ENCODE measurements at places on chromosomes 2 and 18.

DNA sequence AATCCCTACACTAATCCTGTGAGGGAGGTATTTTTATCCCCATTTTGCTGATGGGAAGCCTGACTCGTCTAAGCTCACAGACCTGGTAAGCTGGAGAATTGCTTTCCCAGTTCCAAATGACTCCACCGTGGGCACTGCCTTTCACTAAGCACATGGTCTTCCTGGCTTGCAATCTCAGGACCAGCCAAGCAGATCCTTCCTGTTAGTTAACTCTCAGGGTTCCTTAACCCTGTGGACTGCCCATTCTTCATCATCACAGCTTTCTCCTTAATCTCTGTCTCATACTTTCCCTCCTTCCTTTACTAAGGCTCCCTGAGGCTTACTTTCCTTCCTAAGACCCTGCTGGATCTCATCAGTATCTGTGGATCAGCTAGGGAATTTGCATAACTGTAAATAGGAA, 122.2 kb upstream of the ZEB2 start:
- no peak for DNase-seq

DNA sequence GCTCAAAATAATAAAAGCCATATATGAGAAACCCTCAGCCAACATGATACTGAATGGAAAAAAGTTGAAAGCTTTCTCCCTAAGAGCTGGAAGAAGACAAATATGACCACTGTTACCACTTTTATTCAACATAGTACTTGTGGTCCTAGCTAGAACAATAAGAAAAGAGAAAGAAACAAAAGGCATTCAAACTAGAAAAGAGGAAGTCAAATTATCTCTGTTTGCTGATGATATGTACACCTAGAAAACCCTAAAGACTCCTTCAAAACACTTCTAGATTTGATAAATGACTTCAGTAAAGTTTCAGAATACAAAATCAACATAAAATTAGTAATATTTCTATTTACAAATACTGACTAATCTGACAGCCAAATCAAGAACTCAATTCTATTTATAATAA, 328.8 kb upstream of the GCFC2 start:
- DNase-seq: no peak

GRCh38 chr2:129242269-129242668, 737.2 kb upstream of the RAB6C start:
- DNase-seq: no peak

GRCh38 chr2:195151711-195152110, 505.3 kb upstream of the SLC39A10 start:
- DNase-seq: no peak

DNA sequence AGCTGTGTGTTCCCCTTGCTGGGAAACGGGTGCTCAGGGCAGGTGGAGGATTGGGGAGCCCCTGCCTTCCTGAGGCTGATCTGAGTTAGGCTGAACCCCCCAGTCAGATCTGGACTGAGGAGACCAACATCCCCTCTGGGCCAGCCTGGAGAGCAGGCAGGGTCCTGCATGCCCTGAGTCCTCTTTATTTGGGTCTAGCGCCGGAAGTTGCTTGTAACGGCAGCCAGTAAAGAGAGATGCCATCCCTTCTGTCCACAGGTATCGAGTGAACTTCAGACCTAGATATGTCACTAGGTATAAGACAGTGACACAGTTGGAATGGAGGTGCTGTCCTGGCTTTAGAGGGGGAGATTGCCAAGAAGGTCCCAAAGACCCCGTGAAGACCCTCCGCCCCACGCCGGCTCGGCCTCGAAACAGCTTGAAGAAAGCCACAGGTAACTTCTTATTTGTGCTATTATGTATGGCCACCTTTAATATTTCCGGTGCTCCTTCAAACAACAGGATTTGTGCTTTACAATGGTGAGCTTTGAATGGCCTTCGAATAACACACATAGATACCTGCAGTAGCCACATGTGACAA, 38.0 kb downstream of the EMILIN2 start:
- no peak for DNase-seq

DNA sequence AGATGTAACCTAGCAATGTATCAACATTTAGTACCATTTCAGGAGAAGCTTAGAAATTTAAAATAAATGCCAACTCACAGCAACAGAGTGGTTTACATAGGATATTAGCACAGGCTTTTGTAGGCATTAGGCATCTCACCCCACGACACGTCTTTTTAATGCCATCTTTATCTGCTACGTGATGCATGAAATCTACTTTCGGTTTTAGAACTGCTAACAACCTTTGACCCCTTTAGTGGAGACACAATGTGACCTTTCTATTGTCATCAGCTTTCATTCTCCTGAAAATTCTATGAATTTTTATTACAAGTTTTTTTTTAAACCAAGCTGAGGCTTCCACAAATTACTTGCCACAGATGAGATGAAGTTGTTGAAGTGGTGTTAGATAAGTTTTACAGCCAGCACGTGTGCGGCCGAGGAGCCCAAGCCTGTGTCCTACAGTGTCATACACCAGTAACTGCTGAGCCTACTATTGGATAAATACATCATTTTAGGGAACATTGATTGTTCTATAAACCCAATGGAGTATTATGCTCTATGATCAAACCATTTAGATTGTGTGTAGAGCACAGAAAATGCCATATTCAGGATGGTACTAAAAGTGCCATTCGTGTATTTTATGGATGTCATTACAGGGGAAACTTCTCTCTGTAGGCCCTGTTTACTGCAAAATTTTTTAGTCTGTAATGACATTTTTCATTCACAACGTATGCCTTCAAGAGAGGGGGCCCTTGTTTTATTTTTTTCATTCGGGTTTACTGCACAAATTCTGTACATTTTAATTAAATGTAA, 151.6 kb downstream of the PTGR3 start:
- DNase-seq: no peak

GRCh38 chr18:77822632-77823031, 573.0 kb downstream of the GALR1 start:
- no peak for DNase-seq

- no peak for DNase-seq
Observed at GRCh38 chr18:13300029-13300428, 81.5 kb downstream of the LDLRAD4 start.

DNA sequence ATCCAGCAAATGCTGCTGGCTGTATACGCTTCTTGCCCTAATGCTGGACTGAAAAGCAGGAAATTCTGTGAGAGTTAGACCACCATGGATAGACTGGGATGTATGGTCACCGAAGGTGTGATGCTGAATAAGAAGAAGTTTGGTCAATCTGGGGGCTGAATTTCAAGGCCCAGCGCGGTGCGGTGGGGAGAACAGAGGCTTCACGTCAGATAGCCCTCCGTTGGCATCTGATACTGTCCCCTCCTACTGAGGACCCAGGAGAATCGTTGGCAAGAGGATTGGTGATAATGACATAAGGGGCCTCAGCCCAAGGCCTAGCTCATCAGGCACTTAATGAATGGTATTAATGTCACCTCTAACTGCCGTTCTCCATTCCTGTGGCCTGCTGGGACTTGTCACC, 97.3 kb upstream of the ST3GAL5 start:
- DNase-seq: no peak

DNA sequence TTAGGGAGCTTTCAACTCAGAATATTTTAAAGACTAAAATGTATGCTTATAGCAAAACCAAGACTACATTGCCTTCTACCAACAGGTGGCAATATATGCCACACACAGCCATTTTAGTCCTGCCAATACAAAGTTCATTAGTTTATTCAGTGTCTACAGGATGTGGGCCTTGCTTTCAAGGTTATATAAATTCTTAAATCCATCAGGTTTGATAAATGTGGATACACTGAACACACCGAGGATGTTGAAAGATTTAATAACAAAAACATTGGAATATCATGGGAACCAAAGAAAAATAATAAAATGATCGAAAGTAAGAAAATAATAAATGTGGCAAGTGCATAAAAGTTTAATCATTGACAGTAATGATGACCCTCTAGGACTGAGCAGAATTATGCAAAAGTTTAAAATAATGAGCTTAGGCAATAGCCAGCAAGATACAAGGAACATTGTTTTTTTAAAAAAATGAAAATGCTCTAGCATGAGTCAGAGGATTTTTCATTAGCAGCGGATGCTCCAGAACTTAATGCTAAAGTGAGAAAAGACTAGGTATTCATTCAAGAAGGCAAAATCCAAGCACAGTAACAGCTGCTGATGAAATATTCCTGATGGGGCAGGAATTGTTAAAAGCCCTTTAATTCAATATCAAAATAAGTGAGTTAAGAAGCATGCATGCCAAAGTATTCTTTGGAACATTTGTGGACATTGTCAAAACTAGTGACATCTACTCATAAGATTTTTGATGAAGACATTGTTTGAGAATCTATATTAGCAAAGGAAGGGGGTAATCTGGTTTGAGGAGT, 14.2 kb downstream of the SCN9A start:
- no peak for DNase-seq

DNA sequence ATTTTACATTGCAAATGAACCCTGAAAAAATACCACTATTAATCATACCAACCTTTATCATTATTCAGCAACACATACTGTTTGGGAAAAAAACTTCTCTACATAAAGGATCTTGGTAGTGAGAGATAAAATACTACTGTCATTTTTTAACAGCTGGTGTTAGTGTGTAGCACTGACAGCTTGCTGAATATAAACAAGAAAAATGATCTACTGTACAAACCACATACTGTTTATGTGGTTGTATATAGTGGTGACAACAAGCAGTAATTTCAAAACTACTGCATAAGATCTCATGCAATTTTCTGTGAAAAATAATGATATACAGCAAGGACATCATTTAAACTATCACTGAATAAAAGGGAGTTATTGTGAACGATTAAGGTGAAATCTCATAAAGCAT, 601.2 kb downstream of the LRP1B start:
- no peak for DNase-seq

GRCh38 chr2:45774688-45775244, 123.3 kb downstream of the PRKCE start:
- DNase-seq: no peak

DNA sequence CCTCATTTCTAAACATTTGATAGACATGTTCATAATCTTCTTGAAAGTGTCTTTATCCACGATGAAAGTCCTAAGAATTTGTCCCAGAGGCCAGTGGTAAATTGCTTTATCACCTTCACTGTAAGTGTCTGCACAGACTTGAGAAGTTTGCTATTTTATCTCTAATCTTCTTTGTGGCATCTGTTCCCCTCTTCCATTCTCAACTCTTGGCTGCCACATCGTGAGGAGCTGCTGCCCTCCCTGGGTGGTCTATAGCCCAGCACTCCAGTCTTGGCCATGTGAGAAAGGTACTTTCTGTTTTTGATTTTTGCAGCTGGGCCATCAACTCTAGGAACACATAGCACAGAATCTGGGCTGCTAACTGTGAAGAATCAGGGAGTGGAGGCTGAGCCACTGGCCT, 45.5 kb downstream of the SLC14A2 start:
- DNase-seq: no peak

DNA sequence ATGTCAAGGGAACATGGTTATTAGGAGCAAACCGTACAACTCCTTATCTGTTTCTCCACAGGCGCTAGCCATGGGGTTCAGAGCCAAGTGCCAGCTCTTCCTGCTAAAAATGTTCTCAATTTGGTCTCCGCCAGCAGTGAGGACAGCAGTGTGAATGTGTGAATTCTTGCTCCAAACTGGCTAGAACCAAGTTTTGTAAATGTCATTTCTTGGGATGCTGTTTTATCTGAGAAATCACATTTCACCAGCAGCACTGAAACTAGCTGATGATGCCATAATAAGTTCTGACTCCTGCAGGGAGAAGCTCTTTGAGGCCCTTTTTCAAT, 140.6 kb upstream of the LGALSL start:
- no peak for DNase-seq

GRCh38 chr2:206387808-206388207, 55.5 kb upstream of the ADAM23 start:
- DNase-seq: no peak

- DNase-seq: no peak
Observed at GRCh38 chr2:219828127-219828526, 200.7 kb downstream of the SLC4A3 start.

DNA sequence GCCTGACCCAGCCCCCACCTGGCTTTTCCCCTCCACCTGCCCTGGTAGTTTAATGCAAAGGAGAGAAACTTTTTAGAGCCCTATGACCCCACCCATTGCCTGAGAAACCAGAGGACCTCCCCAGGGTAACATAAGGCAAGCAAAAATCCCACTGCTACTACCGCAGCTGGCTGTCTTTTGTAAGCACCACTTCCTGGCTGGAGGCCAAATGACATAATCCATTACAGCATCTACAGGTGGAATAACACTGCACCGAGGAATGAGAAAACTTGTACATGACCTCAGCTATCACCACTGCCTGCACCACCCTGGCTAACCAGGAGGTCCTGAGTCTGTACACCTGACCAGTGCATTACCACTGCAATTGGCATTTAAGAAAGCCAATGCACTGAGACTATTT, 149.6 kb upstream of the GALNT5 start:
- DNase-seq: no peak

DNA sequence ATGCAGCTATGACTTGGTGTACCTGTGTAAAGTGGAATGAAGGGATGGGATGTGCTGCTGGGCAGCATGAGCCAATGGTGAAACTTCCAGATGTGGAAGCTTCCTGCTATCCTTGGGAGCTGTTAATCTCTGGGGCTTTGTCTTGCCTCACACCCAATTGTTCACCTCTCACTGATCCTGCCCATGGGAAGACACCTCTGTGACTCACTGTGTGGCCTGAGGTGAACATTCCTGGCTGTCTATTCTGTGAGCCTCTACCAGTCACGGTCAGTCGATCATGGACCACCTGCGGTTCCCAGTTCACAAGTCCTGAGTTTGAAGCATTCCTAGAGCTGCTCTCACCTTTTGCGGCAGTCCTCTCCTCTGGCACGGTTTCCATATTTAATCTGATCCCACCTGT, 12.1 kb downstream of the NEURL3 start:
- DNase-seq: no peak

DNA sequence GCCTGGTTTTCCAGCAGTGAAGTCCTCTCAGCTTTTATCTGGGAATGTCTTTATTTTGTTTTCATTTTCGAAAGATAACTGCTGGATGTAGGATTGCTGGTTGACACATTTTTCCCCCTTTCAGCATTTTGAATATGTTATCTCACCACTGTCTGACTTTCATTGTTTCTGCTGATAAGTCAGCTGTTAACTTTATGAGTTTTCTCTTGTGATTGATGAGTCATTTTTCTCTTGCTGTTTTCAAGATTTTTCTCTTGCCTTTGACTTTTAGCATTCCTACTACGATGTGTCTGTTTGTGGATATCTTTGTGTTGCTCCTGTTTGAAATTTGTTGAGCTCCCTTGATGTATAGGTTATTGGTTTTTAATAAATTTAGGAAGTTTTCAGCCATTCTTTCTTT, 85.5 kb downstream of the AGPS start:
- DNase-seq: no peak

GRCh38 chr2:210873631-210874030, 317.2 kb downstream of the CPS1 start:
- DNase-seq: no peak

DNA sequence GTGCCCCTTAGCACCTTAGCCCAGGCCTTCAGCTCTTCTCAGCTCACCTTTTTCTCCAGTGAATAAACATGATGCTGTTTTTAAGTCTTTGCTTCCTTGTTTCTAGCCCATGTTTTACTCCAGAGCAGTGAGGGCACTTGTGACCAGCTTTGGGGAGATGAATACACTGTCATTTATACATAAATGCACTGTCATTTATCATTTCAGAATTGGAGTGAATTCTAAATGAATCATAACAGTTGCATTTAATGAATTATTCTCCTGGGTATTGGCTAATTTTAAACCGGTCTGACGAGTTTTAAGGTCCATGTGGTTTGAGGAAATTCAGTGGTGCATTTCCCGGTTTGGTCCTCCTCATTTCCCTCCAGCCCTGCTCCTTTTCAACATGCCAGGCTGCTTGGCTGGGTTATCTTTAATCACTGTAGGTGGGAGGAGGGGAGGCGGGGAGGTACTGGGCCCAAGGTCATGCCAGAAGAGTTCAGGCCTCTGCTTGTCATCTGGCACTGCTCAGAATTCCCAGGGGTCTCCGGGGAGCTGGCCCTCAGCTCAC, 23.9 kb downstream of the PRKCE start:
- no peak for DNase-seq

Data from CD8-positive, alpha-beta T cell (primary cell).